ENCODE measurements at places on chromosomes 1 and 21. TPM values are rescaled to one million over a fixed set of nuclear protein-coding genes. Genes with fewer than 3 reads are reported as not detected.

DNA sequence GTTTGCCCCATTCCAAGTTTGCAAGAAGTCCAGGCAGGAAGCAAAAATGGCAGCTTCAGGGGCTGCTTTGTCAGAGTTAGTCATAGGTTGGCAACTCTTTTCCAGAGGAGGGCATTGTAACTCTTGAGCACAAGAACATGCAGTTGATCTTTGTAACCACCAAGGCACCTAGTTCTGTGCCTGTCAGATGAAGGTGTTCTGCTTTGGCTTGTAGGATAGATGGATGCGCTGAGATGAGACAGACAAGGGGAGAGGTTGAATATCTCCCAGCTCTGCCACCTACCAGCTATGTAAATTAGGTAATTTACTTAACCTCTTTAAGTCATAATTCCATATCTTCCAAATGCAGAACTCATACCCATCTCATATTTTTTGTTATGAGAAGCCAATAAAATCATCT is 89.3 kb downstream of the ZNF648 start:
- DNase-seq: no peak

DNA sequence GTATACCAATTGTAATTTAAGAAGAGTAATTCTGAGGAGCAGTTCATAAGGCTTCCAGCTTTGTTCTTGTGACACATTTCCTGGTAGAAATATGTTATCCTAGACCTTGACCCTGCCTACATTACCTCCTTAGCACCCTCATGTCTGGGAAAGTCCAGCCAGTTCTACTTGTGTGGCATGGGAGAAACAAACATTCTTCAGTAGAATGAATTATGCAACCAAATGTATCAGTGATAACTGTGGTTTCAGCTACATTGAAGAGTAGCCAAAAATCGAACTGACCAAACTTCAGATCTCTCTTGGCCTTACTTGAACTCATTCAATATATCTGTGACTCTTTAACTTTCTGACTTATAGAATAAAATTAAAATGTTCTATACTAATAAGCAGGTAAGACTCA is 308.1 kb upstream of the LYPLAL1 start:
- no peak for DNase-seq

- DNase-seq: no peak
Measured at GRCh38 chr1:187862506-187862905, 1033.8 kb downstream of the PLA2G4A start.

DNA sequence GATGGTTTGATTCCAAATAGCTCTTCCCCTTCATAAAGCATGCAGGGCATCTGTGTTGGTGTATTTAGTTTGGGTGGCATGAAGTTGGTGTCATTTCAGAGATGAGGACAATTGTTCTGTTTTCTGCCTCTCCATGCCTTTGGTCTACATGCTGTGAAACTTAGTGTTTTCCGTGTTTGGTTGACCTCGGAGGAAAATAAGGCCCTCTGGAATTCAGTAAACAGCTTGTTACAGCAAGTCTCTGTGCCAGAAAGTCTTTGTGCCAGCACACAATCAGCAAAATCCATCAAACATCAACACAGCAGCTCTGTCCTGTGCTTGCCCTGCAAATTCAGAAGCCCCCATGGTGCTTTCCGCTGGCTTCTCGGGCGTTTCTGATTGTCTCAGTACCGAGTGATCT is 9.5 kb downstream of the PARK7 start:
- DNase-seq: no peak

- peak; percentile 75 for DNase-seq
Measured at GRCh38 chr1:198771563-198772153, 132.8 kb downstream of the PTPRC start.

DNA sequence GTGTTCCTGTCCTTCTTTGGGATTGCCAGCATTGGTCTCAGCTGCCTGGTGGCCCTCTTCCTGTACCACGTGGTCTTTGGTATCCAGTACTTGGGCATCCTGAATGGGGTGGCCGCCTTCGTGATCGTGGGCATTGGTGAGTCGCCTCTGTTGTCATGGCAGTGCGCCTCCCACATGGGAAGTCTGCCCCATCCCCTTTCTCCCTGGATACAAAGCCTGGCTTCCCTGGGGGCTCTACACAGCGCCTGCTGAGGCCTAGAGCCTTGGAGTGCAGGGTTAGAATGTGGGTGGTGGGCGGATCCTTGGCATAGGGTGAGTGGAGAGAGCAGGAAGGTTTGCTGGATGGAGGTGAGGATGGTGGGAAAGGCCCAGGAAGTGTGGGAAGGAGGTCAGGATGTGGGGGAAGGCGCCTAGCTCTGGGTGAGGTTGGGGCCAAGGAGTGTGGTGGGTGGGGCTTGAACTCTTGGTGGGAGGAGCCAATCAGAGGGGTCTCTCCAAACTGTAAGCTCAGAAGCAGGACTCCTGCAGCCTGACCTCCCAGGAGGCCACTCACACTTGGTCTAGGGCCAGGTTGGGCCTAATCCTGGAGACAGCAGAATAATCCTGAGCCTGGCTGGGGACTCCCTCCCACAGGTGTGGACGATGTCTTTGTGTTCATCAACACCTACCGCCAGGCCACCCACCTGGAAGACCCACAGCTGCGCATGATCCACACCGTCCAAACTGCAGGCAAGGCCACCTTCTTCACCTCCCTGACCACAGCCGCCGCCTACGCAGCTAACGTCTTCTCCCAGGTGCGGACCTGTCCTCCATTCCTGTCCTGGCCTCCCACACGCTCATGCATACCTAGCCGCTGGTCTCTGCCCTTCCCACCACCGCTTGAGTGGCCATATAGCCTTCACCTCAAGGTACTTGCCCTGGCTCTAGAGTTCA is 36.7 kb downstream of the DISP3 start:
- no peak for DNase-seq

DNA sequence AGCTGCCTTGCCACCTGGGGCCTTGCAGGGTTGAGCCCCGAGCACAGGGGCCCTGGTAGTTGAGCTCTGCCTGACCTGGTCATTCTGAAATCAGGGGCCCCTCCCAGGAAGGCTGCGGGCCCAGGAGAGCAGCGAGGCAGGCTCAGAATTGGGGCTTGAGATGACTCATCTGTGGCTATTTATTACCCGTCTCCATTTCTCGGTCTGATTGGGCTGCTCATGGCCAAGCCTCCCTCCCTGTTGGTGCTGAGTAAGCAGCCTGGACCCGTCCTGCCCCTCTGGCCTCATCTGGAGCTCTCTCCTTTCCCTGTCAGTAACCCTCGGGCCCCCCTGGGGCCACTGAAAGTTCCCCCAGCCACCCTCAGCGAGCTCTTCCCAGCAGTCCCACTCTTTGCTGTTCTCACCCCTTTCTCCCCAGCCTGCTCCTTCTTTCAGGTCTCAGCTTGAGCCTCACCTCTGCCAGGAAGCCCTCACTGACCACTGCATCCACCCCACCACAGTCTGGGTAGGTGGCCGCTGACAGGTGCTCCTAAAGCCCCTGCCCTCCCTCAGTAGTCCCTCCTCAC is 11.0 kb upstream of the TNFRSF8 start:
- DNase-seq: no peak

DNA sequence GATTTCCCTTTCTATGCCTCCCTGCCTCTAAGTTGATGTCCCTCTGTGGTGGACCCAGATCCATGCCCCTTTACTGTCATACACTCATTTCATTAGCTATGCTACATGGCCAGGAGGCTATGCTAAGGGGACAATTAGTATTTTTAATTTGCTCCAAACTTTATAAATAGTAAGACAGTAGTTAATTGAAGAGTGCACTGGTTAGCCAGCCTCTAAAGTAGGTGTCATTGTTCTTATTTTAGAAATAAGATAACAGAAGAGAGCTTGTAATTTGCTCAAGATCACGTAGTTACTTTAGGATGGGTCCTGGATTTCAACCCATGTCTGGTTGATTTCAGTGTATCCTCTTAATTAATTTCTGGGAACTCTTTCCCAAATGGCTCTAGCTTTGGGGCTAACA is 29.4 kb upstream of the GNG12 start:
- DNase-seq: no peak

DNA sequence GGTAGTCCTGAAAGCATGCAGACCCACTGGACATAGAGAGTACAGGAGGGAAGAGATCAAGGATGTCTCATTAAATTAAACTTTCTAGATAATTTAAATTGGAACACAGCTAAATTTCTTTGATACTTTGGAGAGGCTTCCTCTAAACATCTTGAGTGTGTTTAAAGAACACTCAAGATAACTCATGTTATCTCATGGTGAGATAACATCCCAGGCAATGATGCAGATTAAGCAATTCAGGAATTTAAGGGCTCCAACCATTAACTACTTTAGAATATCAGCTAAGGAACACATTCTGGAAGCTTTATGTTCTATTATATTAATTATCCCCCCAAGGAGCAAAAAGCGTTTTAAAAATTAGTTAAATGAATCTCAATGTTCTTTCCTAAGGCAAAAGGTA is 289.2 kb upstream of the RUNX1 start:
- DNase-seq: no peak

GRCh38 chr1:245609354-245610150 is 454.8 kb downstream of the KIF26B start:
- DNase-seq: no peak

- no peak for DNase-seq
Measured at GRCh38 chr1:39652554-39652953, 13.1 kb upstream of the HEYL start.

DNA sequence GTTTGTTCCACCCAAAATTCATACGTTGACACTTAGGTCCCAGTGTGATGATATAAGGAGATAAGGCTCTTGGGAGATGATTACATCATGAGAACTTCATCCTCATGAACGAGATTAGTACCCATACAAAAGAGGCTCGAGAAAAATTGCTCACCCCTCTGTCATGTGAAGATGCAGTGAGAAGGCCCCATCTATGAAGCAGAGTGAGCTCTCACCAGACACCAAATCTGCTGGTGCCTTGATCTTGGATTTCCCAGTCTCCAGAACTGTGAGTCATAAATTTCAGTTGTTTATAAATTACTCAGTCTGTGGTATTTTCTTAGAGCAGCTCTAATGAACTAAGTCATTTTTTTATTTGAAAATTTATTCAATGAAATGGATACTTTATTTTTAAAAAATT is 42.6 kb upstream of the USP25 start:
- DNase-seq: no peak

GRCh38 chr1:113812661-113813135 is 422 bp upstream of the RSBN1 start:
- peak; percentile 63 for DNase-seq

DNA sequence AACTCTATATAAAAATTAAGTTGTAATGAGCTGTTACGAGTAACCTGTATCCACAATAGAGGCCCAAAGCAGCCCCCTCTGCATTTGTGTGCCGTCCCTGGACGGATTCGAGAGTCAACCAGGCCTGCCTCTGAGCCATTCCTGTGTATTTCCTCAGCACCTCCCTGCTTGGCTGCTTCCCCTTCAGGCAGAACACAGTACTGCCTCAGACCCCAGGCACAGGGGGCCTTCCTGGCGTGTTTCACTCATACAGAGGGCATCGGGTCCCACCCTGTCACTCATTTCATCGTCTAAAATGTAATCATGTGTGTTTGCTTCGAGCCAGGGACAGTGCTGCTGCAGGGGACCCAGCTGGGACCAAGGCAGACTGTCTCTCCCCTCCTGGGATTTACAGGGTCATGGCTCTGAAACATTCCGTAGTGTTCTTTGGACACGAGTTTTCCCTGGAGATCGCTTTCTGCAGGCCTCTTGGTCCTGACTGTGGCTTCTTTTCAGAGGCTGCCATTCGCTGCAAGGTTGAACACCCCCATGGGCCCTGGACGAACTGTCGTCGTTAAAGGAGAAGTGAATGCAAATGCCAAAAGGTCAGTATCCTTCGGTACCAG is 19.4 kb downstream of the LGALS8 start:
- peak; percentile 56 for DNase-seq

GRCh38 chr1:204384636-204385352 is 25.1 kb upstream of the PLEKHA6 start:
- DNase-seq: no peak

- peak; percentile 8 for DNase-seq
Measured at GRCh38 chr1:213176341-213176740, 125.3 kb downstream of the RPS6KC1 start.

- DNase-seq: no peak
Measured at GRCh38 chr1:153791648-153792253, 16.5 kb downstream of the SLC27A3 start.

- DNase-seq: peak; percentile 64
Measured at GRCh38 chr1:30853350-30853749, 55.2 kb downstream of the SDC3 start.

LEFTY2 gene
- polyA plus RNA-seq: 8.3 TPM

KRTAP11-1 gene
- polyA plus RNA-seq: not detected

C1orf21 gene
- polyA plus RNA-seq: 38.1 TPM

ADAM15 gene
- 24.2 TPM for polyA plus RNA-seq

NCAM2 gene
- polyA plus RNA-seq: 0.36 TPM

GPR153 gene
- 1.9 TPM for polyA plus RNA-seq

AMY1C gene
- polyA plus RNA-seq: not detected

BTBD8 gene
- 2.9 TPM for polyA plus RNA-seq

PRKAA2 gene
- polyA plus RNA-seq: 3.0 TPM

Data from GM23338 (cell line).